H1 (cell line): ENCODE measurements at places on chromosomes 6 and 20. TPM values are rescaled to one million over a fixed set of nuclear protein-coding genes. Genes with fewer than 3 reads are reported as not detected.

DNA sequence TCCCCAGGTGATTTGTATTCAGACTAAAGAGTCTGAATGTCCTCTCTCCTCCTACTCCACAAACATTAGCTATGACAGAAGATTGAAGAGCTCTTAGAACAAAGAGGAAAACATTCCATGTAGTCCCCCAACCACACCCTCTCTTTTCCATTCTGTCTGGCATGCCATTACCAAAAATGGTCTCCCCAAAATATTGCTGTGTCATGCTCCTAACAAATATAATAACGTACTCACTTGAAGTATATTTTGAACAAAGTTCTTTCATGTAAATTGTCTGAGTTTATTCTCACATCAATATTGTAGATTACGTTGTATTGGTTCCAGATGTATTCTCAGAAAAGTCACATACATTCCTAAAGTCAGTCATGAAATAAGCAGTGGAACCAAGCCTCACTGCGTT, 467.3 kb upstream of the IRAK1BP1 start:
- H3K27ac ChIP-seq = no peak overlapping the region
- H3K4me1 ChIP-seq = no peaks in the 10 kb centered on the region
- no peak for DNase-seq
- H3K36me3 ChIP-seq = no peaks in the 10 kb centered on the region
- H3K27me3 ChIP-seq = no peaks in the 10 kb centered on the region

DNA sequence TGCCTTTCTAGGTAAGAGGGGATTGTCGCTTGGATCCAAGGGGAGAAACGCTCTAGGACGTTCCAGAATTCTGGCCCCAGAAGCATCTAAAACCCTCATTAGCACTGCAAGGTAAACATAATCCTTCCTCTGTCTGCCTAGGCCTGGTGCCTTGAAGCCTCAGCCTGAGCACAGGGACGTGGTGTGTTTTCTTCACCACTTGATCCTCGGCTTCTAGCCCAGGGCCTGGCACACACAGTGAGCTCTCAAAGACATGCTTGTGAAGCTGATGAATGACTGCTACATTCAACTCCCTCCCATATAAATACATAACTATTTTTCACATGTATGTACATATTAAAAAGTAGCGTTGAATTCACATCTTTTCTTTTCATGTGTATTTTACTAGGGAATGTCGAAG, 100.3 kb downstream of the ISM1 start:
- no peak for DNase-seq
- no peak overlapping the region for H3K27ac ChIP-seq
- no peaks in the 10 kb centered on the region for H3K4me1 ChIP-seq
- H3K4me3 ChIP-seq = no peak overlapping the region

GRCh38 chr6:45783716-45784115, 231.9 kb downstream of the CLIC5 start:
- no peaks in the 10 kb centered on the region for H3K27me3 ChIP-seq
- no peak for DNase-seq
- H3K4me3 ChIP-seq = no peak overlapping the region
- H3K4me1 ChIP-seq = no peaks in the 10 kb centered on the region
- H3K27ac ChIP-seq = no peak overlapping the region
- no peaks in the 10 kb centered on the region for H3K36me3 ChIP-seq

- H3K4me1 ChIP-seq = no peaks in the 10 kb centered on the region; the same call in 1 of the 2 replicates
- no peak overlapping the region for H3K27ac ChIP-seq
- no peak overlapping the region for H3K4me3 ChIP-seq
- no peak for DNase-seq
- H3K36me3 ChIP-seq = no peaks in the 10 kb centered on the region
- H3K27me3 ChIP-seq = no peaks in the 10 kb centered on the region
These were observed 1.6 kb downstream of the TRDN start for GRCh38 chr6:123635144-123635543.

GRCh38 chr6:21772884-21773575, 179.5 kb downstream of the SOX4 start:
- DNase-seq = no peak
- no peak overlapping the region for H3K4me3 ChIP-seq
- peaks cover 28% of the 10 kb centered on the region for H3K4me1 ChIP-seq
- no peak overlapping the region for H3K27ac ChIP-seq
- H3K27me3 ChIP-seq = no peaks in the 10 kb centered on the region
- no peaks in the 10 kb centered on the region for H3K36me3 ChIP-seq

- no peaks in the 10 kb centered on the region for H3K36me3 ChIP-seq
- no peak overlapping the region for H3K27ac ChIP-seq
- H3K4me1 ChIP-seq = no peaks in the 10 kb centered on the region; the same call in 1 of the 2 replicates
- DNase-seq = no peak
- no peak overlapping the region for H3K4me3 ChIP-seq
These were observed 221.8 kb upstream of the GGTLC1 start for GRCh38 chr20:24210356-24210755.

DNA sequence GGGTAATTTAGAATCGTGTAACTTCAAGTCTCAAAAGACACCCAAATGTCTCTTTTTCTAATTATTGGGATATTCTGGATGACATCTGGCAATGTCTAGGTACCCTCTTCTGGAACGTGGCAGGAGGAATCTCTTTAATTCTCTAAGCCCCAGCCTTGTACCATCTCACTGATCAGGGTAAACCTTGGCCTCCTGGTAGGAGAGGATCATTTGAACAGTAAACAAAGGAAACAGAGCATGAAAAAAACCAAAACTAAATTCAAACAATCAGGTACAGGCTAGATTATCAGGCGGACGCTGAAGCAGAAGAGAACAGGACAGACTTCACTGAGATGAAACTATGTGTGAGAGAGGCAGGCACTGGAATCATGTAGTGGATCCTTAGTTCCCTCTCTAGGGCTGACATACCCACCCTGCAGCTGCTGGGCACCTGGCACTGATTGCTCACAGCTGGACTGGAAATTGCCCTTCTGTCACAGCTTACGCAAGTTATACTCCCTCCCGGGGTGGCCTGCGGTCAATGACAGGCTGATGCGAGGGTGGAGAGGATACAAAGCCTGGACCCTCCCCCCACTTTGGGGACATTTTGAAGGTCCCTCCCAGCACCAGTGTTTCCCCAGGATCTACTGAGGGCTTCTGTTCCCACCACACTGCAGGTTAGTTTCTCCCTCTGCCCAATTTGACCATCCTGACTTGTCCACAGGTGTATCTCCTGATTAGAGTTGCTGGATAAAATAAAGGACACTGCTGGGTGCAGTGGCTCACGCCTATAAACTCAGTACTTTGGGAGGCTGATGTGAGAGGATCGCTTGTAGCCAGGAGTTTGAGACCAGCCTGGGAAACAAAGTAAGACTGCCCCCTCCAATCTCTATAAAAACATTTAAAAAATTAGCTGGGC, 20.6 kb upstream of the ZBTB24 start:
- no peaks in the 10 kb centered on the region for H3K36me3 ChIP-seq
- H3K27me3 ChIP-seq = no peaks in the 10 kb centered on the region
- DNase-seq = no peak
- H3K4me3 ChIP-seq = no peak overlapping the region
- H3K4me1 ChIP-seq = peaks cover 2% of the 10 kb centered on the region; the same call in 1 of the 2 replicates

The TMC2 gene
- not detected in 2 replicates for total RNA-seq

DNA sequence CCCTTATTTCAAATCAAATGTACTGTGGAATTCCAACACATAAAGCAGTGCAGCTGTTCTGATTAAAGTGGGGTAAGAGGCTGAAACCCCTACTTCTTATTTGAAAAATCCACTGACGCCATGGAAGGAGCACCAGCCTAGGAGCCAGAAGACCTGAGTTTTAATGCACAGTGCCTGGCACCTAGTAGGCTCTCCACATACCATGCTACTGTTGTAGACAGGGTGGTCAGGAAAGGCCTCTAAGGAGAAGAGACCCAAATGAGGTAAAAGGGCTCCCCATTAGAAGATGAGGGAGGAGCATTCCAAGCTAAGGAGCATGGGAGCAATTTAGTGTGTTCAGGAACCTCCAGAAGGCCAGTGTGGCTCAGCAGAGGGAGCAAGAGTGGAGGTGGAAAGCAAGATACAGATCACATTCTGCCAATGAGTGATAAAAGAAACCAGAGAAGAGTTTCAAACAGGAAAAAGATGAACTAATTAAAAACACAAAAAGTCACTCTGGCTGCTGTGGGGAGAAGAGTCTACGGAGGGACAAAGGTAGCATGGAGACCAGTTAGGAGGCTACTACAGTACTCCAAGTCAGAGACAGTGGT, 11.8 kb upstream of the ZNF76 start:
- no peak overlapping the region for H3K27ac ChIP-seq
- no peaks in the 10 kb centered on the region for H3K27me3 ChIP-seq
- H3K36me3 ChIP-seq = no peaks in the 10 kb centered on the region
- H3K4me1 ChIP-seq = peaks cover 7% of the 10 kb centered on the region
- H3K4me3 ChIP-seq = no peak overlapping the region

- no peak overlapping the region for H3K4me3 ChIP-seq
- H3K36me3 ChIP-seq = no peaks in the 10 kb centered on the region
- no peaks in the 10 kb centered on the region for H3K27me3 ChIP-seq
These were observed 23.1 kb downstream of the MOCS3 start for GRCh38 chr20:50981714-50982048.

The ACTR5 gene
- total RNA-seq = 14.1 and 14.4 TPM in 2 replicates

GRCh38 chr6:166203003-166203640, 35.5 kb upstream of the TBXT start:
- H3K4me3 ChIP-seq = no peak overlapping the region
- no peaks in the 10 kb centered on the region for H3K36me3 ChIP-seq
- H3K27ac ChIP-seq = no peak overlapping the region
- DNase-seq = no peak
- no peaks in the 10 kb centered on the region for H3K4me1 ChIP-seq

- no peak overlapping the region for H3K27ac ChIP-seq
- peaks cover 9% of the 10 kb centered on the region for H3K27me3 ChIP-seq
- no peaks in the 10 kb centered on the region for H3K4me1 ChIP-seq
These were observed 84.9 kb upstream of the TMEM181 start for GRCh38 chr6:158474961-158475343.

GRCh38 chr6:157054531-157054979, 268.8 kb downstream of the TMEM242 start:
- no peak for DNase-seq
- H3K36me3 ChIP-seq = no peaks in the 10 kb centered on the region
- H3K27ac ChIP-seq = 0 out of 2 replicates have a peak overlapping the region, but pooled peaks have one; percentile 21
- H3K27me3 ChIP-seq = no peaks in the 10 kb centered on the region
- H3K4me1 ChIP-seq = peaks cover 6% of the 10 kb centered on the region

The CFB gene
- total RNA-seq = not detected in 2 replicates

The RBM38 gene
- total RNA-seq = 57.7 and 60.1 TPM in 2 replicates
